ENCODE measurements at places on chromosomes 7 and 10.

DNA sequence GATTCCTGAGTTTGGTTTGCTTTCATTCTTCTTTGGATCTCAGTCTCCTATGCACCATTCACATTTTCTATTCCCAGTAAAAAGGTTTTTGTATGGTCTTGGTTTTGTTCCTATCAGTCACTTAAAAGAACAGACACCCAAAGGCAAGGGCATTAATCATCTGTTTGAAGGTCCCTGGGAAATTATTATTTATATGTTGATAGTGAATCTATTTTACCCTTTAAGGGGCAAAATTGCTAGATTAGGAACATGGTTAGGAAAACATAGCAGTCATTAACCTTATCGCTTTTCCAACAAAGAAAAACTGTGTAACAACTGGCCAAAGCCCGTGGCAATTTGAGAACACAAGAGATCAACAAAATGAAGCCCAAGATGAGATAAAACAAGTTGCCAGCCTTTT, 1146.6 kb upstream of the C7orf33 start:
- DNase-seq = no peak

DNA sequence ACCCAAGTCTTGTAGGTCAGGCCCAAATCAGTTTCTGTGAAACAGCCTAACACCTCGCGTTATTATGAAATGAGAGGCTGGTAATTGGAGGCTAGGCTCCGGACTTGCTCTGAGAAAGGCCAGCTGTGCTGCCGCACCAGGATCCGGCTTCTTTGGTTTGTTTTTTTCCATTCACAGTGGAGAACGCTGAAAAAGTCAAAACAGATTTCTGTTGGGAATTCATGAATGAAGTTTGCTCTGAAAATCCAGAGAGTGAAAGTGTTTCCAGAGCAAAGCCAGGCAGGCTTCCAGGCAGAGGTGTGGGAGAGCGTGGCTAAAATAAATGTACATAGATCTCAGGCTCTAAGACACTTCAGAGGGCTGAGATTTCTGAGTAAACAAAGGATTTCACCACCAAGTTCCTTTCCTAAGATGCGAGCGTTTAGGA, 240.1 kb downstream of the TRIL start:
- DNase-seq = no peak

DNA sequence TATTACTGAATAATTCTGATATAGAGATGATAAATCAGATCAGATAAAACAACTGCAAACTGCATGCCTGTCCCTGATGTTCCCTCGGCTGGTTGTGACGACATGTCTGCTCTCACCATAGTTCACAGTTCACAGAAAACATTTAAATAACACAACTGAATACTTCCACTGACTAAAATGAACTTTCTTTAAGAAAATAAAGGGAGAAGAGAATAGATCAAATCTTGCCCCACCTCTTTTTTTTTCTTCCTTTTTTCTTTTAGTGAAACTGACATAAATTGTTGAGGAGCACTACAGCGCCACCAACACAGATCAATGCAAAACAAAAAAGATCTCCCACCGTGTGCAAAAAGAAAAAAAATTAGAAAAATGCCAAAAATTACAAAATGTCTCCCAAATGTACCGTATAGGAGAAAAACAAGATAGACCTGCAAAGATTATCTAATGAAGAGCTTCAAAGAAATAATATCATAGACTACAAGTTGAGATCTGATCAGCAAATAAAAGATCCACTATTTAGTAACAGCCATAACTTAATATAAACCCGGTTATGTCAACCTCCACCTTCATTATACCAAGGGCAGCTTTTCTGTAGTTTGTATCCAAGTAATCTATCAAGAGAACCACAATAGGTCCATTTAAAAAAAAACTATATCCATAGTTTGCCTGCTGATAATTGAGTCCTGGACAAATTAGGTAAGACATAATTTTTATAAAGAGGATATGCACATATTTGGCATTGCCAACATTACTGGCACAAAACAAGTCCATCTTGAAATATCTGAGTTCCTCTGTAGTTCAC, 30.7 kb upstream of the EPC1 start:
- DNase-seq = no peak

- no peak for DNase-seq
Observed at GRCh38 chr7:104951546-104951945, 62.5 kb upstream of the KMT2E start.

- DNase-seq = no peak
Observed at GRCh38 chr10:100713049-100713858, 32.1 kb upstream of the PAX2 start.

Measured in NCI-H1930 (cell line).